ENCODE measurements at places on chromosomes 2 and 18.

DNA sequence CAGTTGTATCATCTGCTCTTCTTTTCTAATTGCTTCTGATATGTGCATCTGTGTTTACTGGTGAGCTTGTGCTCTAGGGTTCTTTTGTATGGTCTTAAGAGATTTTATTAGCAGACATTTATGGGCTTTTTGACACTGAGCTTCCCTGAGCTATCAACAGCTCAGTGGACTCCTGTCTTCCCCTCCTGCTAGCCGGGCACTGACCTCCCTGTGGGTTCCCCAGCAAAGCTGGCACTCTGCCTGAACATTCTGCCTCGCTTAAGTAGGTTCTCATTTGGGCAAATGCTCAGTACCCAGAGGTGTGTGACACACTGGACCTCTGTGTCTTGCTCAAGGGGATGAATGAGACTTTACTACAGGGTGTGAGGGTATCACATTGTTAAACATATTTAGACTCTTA is 15.8 kb downstream of the TRAF3IP1 start:
- no peak for DNase-seq

GRCh38 chr2:152418688-152419087 is 83.7 kb downstream of the FMNL2 start:
- DNase-seq = no peak

- no peak for DNase-seq
Measured at GRCh38 chr2:206353685-206354084, 79.2 kb downstream of the ZDBF2 start.

DNA sequence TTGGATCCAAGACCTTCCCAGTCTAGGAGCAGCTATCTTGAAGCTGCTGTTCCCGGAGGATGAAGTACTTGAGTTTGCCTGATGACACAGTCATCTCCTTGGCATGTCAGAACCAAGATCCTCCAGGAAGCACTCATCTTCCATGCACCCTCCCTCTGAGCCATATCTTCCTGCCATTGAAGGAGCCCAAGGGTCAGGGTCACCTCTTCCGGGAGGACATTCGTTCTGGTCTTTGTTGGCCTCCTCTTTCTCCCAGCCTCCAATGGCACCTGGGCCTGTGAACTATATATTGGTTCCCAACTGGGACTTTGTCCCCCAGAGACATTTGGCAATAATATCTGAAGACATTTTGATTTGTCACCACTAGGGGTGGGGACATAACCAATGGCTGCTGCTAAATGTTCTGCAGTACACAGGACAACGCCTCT is 4.2 kb upstream of the MYO7B start:
- no peak for DNase-seq

GRCh38 chr2:40388161-40388560 is 63.7 kb downstream of the SLC8A1 start:
- no peak for DNase-seq

DNA sequence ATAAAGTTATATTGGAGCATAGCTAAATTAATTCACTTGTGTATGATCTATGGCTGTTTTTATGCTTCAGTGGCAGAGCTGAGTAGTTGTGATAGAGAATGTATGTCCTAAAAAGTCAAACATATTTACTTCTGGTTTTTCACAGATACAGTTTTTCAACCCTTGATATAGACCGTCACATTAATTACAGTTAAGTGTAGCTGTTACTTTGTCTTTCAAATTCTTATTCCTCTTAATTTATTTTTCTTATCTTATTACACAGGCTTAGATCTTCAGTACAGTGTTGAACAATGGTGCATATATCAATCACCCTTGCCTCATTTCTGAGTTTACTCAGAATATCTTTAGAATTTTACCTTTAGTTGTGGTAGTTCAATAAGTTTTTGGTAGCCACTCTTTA is 12.2 kb upstream of the CYRIA start:
- no peak for DNase-seq

DNA sequence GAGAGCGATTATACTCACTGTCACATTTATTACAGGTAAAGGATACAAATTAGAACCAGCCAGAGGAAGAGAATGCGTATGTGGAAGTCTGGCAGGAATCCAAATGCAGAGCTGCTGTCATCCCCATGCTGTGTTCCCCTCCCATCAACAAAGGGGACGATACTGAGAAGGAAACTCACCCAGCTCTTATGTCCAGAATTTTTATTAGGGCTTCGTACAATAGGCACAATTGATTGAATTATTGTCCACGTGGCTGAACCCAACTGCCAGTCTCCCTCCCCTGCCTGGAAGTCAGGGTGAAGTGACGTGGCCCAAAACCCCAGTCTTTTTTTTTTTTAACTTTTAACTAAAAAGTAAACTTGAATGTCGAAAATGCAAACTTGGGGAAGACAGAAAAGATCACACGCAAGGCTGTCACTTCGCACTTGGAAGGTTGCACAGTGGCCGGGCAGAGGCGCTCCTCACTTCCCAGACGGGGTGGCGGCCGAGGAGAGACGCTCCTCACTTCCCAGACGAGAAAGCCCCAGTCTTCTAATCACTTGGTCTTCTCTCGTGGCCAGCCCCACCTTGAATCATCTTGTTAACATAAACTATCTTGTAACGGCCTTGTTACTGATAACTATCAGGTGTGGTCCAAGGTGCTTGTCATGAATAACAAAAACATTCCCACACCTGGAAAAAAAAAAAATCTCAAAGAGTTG is 40.0 kb upstream of the ITSN2 start:
- DNase-seq = no peak

DNA sequence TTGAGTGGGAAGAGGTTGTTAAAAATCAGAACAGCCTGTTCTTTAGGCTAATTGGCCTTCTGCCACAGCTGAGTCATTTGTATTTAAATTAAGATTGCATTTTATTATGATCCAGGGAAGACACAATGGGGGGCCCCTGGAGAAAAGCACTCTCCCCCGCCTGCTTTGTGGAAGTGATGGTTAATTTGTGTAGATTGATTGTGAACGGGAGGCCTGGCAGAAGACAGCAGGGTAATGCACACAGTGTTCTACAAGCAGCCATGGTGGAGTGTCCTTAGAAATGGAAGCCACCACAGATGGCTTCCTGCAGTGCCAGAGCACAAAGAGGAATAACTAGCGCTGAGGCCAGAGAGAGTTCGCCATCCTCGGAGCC is 19.6 kb downstream of the RAMP1 start:
- DNase-seq = no peak

DNA sequence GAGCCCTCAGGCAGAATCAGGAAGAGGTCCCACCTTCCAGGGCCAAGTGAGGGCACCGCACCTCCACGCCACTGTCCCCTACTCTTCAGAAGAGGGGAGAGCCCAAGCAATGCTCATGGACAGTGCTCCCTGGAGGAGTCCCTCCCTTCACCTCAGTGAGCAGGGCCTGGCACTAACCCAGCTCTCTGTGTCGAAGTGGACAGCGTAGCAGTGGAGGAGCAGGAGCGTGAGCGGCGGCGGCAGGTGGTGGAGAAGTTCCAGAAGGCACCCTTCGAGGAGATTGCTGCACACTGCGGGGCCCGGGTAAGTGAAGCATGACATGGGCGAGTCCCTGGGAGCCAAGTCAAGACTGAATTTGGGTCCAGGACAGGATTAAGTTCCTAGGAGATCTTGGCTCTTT is 16.7 kb downstream of the POMC start:
- DNase-seq = no peak

GRCh38 chr2:151945186-151945585 is 117.0 kb upstream of the ARL5A start:
- DNase-seq = no peak

DNA sequence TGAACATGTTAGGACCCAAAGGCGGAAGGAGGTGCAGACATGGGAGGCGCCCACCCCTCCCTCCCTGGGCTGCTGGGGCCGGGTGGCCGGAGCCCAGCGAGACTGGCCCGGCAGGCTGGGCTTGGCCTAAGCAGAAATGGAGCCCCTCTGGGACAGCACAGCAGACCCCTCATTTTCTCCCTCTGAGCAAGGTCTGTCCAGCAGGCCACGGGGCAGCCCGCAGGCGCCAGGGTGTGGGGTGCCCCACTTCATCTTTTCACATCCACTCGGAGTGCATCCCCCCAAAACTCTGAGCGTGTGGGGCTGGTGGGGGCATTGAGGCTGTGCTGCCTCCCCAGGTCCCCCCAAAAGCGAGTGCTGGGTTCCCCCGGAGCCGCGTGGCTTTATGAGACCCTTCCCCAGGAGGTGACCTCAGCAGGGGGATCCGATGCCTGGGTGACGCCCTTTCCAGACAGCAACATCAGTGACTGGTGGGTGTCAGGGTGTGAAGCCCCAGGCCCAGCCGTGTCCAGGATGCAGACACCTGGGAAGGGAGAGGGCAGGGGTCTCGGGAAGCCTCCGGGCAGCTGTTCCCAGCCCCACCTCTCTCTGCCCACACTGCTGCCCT is 36.7 kb upstream of the GPC1 start:
- no peak for DNase-seq

- DNase-seq = no peak
Measured at GRCh38 chr18:12278215-12278671, 24.1 kb downstream of the CIDEA start.

- no peak for DNase-seq
Measured at GRCh38 chr18:45365835-45366234, 249.4 kb upstream of the SLC14A2 start.

GRCh38 chr2:3246928-3247714 is 130.5 kb downstream of the EIPR1 start:
- no peak for DNase-seq

DNA sequence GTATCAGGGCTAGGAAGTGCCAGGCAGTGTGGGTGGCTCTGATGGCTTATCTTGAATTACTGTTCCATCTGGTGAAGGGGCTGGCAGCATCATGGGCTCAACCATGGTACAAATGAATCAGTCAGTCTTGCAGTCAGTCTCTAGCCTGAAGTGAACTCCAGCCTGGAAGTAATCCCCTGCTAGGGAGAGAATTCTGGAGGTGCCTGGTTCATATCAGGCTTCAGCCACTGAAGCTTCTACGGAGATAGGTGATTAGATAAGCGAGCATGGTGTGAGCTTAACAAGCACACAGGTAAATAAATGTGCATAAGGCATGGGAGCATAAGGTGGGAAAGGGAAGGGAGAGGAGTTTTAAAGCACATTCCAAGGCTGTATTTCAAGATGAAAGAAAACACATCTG is 541.7 kb downstream of the MBD2 start:
- no peak for DNase-seq

DNA sequence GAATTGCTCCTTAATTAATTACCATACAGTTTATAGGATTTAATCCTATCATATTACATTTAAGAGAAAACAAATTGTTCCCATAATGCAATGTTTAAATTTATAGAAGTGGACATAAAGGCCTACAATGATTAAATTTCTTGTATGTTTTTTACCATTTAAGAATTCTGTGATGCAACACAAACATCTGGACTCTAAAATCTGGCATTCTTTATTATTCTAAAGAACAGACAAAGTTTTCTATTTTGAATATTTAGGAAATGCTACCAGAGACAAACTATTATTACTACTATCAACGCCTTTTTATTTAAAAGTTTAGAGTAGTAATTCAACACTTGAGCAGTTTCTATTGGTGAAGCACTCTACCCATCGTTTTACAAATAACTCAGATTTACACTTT is 535.1 kb downstream of the TMX3 start:
- no peak for DNase-seq

- no peak for DNase-seq
Measured at GRCh38 chr2:207319316-207319715, 153.6 kb upstream of the KLF7 start.

DNA sequence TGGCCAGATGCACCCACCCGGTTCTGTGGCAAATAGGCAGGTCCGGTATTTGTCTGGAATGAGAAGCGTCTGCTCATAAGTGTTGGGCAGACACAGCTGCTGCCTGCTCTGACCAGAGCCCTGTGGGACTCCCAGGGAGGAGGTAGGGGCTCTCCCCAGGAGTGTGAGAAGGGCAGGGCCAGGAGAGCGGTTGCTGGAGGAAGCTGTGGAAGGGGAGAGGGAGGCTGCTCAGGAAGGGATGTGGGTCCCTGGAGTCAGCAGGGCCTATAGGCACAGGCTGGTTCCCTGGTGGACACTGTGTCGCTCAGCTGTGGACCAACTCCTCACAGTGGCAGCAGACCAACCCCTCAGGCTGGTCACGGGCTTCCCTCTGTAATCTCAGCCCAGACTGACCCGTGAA is 109.2 kb downstream of the DYSF start:
- DNase-seq = no peak

DNA sequence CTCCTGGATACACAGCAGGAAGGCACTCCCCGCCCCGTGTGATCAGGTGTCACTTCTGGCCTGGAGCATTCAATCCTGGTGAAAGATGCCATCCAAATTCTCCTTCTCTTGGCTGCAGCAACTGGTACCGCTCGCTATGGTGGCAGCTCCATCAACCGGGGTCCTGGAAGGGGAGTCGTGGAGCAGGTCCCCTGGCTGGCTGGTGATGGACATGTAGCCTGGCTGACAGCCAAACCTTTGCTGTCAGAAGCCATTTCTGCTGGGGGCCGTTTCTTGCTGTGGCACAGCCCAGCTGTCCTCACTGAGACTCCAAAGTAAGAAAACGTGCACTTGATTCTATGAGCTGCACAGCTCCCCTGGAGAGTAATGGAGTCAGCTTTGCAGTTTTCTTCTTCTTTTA is 7.1 kb upstream of the CYS1 start:
- no peak for DNase-seq

GRCh38 chr2:86416146-86416545 is 25.0 kb upstream of the KDM3A start:
- DNase-seq = peak; percentile 53

DNA sequence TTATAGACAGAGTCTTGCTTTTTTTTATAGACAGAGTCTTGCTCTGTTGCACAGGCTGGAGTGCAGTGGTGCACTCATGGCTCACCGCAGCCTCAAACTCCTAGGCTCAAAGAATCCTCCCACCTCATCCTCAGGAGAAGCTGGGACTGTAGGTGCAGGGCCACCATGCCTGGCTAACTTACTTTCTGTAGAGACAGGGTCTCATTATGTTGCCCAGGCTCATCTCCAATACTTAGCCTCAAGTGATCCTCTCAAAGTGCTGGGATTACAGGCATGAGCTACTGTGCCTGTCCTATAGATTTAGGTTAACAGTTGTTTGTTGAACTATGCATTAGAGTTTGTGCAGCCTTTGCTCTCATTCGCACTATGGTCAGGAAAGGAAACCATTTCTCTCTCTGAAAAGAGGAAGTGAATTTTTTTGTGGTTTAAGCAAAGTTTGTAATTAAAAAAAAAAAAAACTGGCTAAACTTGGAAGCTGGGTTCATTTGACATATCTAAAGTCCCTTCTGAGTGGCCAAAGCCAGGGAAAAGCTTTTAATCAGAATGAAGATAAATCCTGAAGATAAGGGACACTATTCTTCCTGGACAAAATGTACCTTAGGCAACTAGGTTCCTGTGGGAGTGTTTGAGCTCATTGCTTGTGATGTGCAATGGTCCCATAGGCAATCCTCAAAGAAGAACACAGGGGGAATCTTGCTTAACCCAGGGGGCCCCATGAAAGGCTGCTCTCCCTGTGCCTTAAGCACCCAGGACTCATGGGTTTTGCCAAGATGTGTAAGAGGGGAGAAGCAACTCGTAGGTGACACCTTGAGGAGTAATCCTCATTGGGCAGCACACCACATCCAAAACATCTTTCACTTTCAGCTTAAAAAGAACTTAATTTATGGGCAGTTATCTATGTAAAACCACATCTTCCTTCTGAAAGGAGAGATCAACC is 201.7 kb downstream of the MREG start:
- peak; percentile 26 for DNase-seq
